ENCODE measurements at places on chromosomes 5 and 9.

GRCh38 chr5:179817890-179818745, 2.6 kb upstream of the SQSTM1 start:
- DNase-seq: no peak

DNA sequence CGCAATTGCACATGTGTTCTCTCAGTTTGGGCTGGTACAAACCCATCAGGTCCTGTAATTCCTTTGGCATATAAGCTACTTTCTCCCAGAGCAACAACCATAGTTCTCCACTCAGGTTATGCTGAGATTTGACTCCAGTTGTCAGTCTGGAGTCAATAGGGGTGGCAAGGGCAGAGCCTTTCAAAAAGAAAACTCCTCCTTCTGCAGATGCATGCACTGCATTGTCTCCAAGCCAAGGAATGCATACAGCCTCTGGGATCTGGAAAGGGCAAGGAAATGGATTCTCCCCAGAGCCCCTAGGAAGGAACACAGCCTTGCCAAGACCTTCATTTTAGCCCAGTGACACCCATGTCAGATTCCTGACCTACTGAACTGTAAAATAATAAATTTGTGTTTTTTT, 31.0 kb upstream of the GZMA start:
- no peak for DNase-seq

- no peak for DNase-seq
Measured at GRCh38 chr5:126809916-126810315, 33.0 kb downstream of the LMNB1 start.

DNA sequence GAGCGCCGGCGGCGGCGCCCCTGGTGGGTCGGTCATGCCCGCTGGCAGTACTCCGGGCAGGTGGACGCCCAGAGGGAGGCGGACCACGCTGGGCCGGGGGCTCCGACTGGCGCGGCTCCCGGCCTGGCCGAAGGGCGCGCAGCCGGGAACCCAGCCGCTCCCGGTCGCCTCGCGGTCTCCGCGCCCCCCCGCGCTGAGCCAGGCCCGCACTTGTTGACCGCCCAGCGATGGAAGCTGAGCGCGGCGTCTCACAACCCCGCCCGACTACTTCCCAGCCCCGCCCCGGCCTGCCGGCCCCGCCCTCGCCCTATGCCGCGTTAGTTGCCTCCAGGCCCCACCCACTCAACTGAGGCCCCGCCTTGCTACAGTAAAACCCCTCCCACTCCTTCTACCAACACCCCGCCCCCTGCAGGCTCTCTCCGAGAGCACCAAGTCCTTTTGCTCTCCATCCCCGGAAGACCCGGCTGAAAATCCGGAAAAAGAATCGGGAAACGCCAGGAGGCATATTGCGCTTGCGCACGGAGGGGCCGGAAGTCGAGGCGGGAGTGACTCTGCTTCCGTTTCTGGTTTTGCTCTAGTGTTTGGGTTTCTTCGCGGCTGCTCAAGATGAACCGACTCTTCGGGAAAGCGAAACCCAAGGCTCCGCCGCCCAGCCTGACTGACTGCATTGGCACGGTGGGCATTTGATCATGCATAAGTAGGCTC, at the start of the genes BAG1 and CHMP5:
TSS of gene BAG1 (minus strand) at position 236 of the 705 bp plus-strand sequence.
TSS of gene CHMP5 (plus strand) at position 577 of the 705 bp plus-strand sequence. CDS start at position 607, 30 bp downstream.
- peak; percentile 100 for DNase-seq

DNA sequence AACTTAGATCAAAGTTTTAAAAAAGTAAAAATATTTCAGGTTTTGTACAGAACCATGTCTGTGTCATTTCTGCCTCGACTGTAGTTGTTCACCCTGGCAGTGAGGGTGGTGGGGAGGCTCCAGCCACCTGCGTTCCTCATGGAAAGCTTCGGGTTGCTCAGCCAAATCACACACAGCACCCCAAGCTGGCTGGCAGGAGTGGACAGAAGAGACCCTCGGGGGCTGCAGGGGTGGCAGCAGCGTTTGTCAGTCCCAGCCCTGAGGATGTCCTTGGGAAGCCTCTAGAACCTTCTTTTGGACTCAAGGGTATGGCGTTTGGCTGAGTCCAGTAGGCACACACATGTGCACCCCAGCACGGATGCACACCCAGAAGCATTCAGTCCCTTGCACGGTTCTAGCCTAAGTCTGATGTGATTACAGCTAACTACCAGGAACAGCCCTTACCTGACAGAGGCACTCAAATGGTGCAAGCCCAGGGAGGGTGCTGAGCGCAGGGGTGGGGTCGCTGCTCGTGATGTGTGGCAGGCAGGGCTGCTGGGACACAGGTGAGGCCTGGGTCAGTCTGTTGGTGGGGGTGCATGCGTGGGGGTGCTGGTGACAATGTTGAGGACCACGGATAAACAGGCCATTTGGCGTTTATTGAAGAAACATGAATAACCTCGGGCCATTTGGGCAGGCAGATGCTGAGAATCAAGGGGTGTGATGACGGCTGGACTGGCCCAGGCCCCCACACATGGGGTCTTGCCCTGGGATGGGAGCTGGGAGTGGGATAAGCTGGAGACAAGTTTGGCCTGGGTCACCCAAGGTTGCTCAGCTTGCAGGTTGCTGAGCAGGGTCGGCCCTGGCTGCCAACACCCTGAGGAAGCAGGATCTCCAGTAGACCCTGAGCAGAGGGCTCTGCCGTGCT, 103.4 kb downstream of the PHF2 start:
- DNase-seq: no peak

GRCh38 chr5:173532689-173533250, 83.7 kb downstream of the BOD1 start:
- no peak for DNase-seq

DNA sequence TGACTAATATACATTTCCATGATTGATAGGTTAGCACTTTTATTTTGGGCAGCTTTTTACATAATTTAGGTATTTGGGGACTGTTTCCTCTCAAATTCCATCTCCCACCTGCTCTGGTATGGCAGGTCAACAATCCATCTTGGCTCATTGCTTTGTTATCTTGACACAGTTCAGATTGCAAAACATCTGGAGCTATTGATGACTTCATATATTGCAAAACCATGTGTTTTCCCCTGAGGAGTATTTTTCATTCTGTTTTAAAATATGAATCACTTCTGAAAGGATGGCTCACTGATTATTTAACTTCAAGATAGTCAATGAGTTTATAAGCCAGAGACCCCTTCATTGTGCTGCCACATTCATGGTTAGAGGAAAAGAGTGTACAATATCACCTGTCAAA, 1206.0 kb upstream of the C9orf72 start:
- peak; percentile 71 for DNase-seq

DNA sequence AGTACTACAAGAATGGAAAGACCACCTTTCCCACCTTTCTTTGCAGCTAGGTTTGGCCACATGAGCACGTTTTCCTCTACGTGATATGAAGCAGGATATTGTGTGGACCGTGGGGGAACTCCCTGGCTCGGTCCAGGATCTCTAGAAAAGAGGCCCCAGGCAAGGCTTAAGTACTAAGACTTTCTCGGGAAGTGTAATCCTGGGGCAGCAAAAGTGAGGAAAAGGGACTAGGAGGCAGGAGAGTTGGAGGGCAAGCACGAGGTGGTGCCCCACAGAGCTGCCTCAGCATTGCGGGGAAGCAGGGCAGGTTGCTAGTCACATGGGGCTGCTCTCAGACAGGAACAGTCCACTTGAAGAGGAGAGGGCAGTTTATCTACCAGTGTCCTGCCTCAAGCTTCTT, 235.1 kb downstream of the GADD45G start:
- no peak for DNase-seq

- no peak for DNase-seq
Measured at GRCh38 chr5:55313870-55314617, 6.3 kb downstream of the MTREX start.

- no peak for DNase-seq
Measured at GRCh38 chr9:38445154-38446043, 21.1 kb upstream of the IGFBPL1 start.

DNA sequence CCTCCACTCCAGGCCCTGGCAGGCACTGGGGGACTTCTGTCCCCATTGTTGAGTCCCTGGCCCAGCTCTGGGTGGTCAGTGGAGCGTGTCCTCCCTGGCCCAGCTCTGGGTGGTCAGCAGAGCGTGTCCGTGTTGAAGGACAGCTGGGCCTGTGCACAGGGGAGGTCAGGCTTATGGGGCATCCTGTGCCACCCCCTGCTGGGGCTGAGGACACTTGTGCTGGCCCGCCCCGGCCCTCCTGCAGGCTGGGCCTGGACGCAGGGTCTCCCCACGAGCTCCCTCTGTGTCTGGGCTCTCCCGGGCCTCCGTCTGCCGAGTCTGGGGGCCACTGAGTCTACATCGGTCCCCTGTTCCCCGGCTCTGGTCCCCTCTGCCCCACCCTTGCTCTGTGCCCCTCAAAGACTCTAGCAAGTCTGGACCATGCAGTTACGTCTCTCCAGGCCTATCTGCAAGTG, 11.5 kb upstream of the CLIC3 start:
- DNase-seq: no peak

GRCh38 chr5:88190106-88190834, 78.4 kb downstream of the TMEM161B start:
- DNase-seq: no peak

- no peak for DNase-seq
Measured at GRCh38 chr5:110012145-110012544, 322.4 kb downstream of the MAN2A1 start.

- DNase-seq: peak; percentile 5
Measured at GRCh38 chr5:158039911-158040347, 181.0 kb upstream of the CLINT1 start.

DNA sequence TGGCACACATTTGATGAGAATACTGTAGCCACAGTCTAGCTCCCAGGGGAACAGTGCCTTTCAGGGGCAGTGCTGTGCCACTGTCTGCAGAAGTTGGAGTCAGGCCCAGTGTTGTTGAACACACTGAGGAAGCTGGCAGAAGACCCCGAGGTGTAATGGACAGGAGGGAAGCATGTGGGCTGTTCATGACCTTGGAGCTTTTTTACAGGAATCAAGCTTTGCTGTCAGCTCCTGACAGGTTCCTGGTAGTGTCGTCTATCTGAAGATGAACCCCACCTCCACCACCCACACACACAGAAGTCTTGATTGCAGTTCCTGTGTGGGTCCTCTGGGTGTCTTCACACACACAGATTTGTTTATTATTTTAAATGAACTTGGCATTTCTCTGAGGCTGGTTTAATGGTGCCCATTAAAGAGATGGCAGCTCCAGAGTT, 40.3 kb upstream of the TNFAIP8 start:
- peak; percentile 46 for DNase-seq

- no peak for DNase-seq
Measured at GRCh38 chr9:8901146-8901545, 1101.6 kb upstream of the DMAC1 start.

DNA sequence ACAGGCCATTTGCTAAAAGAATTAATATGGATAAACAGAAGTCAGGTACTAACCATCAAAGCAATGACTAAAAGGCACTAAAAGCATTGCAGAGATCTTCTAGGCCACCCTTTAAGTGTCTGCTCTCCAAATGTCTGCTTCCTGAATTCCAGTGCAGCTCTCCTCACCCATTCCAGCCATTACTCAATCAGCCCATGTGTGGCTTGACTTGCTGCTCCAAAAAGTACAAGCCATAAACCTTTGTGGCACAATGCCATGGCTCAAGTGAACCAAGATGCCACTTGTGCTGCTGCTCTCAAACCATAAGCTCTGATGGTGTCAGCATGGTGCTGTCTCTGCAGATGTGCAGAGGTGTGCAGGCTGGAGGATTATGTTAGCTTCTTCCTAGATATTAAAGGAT, 290.2 kb upstream of the POU5F2 start:
- peak; percentile 20 for DNase-seq

- no peak for DNase-seq
Measured at GRCh38 chr5:127508644-127509373, 8.6 kb upstream of the PRRC1 start.

DNA sequence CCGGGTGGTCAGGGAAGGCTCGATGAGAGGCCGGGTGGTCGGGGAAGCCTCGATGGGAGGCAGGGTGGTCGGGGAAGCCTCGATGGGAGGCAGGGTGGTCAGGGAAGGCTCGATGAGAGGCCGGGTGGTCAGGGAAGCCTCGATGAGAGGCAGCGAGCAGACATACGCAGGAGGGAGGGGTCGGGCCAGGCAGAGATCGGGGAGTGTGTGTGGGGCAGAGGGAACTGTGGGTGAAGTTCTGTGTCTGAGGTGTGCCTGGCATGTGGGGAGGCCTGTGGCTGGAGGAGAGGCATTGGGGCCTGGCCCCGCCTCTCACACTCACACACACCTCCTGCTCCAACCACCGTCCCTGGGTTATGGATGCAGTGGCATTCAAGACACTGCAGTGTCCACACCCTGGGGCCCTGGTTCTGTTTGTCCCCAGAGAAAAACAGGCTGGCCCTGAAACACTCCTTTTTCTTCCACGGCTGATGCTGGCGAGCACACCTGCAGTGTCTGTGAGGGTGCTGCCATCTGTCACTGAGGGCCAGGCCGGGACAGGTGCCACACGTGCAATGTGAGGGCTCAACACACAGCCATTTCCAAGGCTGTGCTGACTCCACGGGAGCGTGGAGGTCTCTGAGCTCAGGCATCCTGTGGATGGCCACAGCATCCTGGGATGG, 6.5 kb upstream of the PLEKHG4B start:
- DNase-seq: no peak

DNA sequence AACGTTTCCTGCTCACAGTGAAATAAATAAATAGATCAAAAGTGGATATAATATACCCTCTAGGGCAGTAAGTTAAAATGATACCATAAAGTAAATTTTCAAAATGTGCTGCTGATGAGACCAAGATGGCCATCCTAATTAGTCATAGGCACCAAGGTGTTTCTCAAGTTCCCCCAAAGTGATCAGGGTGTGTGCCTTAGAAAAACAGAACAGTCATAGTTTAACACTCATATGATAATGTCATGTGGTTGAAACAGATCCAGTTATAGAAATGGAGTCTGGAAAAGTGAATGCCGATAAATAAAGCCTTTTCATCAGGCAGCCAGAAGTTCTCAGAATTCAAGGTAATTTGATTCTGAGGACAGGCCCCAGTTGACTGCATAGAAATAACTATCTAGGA, 161.5 kb upstream of the CDKN2B start:
- DNase-seq: no peak

GRCh38 chr5:57549566-57549965, 67.0 kb upstream of the ACTBL2 start:
- DNase-seq: no peak

- no peak for DNase-seq
Measured at GRCh38 chr5:93893075-93893474, 151.7 kb upstream of the POU5F2 start.

- no peak for DNase-seq
Measured at GRCh38 chr5:36605241-36605640, 1.2 kb upstream of the SLC1A3 start.

- DNase-seq: no peak
Measured at GRCh38 chr9:135254176-135255032, 166.9 kb downstream of the OLFM1 start.

DNA sequence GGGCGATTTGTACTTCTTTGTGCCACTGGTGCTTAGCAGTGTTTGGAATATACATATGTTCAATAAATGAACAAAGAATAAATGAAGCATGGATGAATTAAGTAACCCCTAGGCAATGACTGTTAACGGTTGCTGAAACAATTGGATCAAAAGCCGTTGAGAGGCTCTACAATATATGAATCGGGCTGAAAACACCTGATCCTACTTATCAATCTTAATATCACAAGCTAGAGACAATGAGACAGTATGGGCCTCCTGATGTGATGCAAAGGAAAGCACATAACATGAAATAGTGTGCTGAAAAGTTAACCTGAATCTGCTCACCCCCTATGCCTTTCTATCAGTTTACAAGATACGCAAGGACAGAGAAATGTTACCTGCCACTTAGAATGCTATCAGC, 410.3 kb upstream of the RGMB start:
- DNase-seq: no peak

GRCh38 chr5:177077335-177077734, 9.4 kb upstream of the FGFR4 start:
- no peak for DNase-seq

Data from cardiac fibroblast (primary cell).